ENCODE measurements at places on chromosomes 16 and 17. TPM values are rescaled to one million over a fixed set of nuclear protein-coding genes. Genes with fewer than 3 reads are reported as not detected.

GRCh38 chr17:1792495-1793446, 30.9 kb downstream of the SERPINF1 start:
- no peak overlapping the region for H3K27ac ChIP-seq
- no peaks in the 10 kb centered on the region for H3K4me1 ChIP-seq
- DNase-seq = no peak
- no peaks in the 10 kb centered on the region for H3K27me3 ChIP-seq

GRCh38 chr17:63772801-63773271, 561 bp downstream of the CCDC47 start:
- H3K36me3 ChIP-seq = no peaks in the 10 kb centered on the region
- no peaks in the 10 kb centered on the region for H3K27me3 ChIP-seq
- peak overlapping the region; percentile 78 for H3K4me3 ChIP-seq
- H3K4me1 ChIP-seq = no peaks in the 10 kb centered on the region

DNA sequence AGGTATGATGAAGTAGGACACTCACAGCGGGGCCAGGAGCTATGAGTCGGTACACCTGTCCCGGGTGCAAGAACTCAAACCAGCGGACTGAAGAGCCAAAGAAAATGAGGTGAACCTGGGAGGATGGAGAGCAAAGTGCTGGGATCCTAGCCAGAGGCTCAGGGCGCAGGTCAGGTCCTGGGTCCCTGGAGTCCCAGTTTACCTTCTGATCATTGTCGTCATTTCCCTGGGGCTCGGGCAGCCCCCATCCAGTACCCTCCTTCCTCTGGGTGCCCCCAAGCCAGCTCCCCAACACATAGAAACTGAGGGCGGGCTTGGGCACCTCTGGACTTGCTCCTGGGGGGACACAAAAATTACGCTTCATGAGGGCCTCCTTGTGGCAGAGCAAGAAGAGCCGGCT, 16.2 kb downstream of the CTC1 start:
- H3K4me3 ChIP-seq = no peak overlapping the region
- H3K27me3 ChIP-seq = no peaks in the 10 kb centered on the region
- no peaks in the 10 kb centered on the region for H3K36me3 ChIP-seq
- H3K4me1 ChIP-seq = no peaks in the 10 kb centered on the region

GRCh38 chr16:87067836-87068761, 249.1 kb downstream of the C16orf95 start:
- H3K36me3 ChIP-seq = no peaks in the 10 kb centered on the region
- no peak overlapping the region for H3K27ac ChIP-seq
- H3K27me3 ChIP-seq = no peaks in the 10 kb centered on the region
- DNase-seq = no peak
- no peaks in the 10 kb centered on the region for H3K4me1 ChIP-seq
- no peak overlapping the region for H3K4me3 ChIP-seq

DNA sequence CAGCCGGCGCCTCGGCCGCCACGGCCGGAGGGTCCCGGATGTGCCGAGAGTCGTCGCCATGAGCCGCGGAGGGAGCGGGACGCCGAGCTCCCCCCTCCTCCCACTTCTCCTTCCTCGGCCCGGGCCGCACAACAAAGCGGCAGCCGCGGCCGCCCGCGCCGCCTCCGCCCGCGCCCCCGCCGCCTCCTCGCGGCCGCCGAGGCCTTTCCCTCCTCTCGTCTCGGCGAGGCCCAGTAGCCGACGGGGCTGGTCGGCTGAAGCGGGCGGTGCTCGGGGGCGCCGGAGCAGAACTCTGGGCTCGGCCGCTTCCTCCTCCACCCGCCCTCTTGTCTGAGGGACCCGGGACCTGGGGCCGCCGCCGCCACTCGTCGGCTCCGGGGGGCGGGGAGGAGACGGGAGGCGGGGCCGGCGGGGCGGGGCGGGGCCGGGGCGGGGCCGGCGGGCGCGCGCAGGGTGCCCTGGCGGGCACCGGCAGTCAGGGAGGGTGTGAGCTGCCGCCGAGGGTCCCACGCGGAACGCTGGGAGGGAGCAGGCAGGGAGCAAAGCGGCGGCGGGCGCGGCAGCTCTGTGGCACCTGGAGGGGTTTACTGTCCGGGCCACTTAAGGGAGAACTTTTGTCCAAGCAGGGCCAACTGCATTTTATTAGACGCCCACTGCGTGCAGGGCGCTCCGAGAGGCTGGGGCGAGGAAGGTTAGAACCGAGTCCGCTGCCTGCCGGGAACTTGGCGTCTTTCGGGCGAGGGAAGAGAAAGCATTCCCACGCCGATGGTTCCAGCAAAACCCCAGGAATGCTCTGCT, at the start of gene SMURF2:
TSS of gene SMURF2 (minus strand) at position 332 of the 798 bp plus-strand sequence. CDS start 427 bp downstream, outside the sequence.
- no peaks in the 10 kb centered on the region for H3K4me1 ChIP-seq
- peak within 1 kb of the TSS; percentile 98 for H3K4me3 ChIP-seq
- H3K27me3 ChIP-seq = no peaks in the 10 kb centered on the region
- H3K36me3 ChIP-seq = no peaks in the 10 kb centered on the region
- DNase-seq = peak; percentile 93

GRCh38 chr17:44539673-44540072, 17.6 kb upstream of the FZD2 start:
- H3K36me3 ChIP-seq = no peaks in the 10 kb centered on the region
- no peaks in the 10 kb centered on the region for H3K27me3 ChIP-seq
- no peak overlapping the region for H3K4me3 ChIP-seq
- no peak for DNase-seq

DNA sequence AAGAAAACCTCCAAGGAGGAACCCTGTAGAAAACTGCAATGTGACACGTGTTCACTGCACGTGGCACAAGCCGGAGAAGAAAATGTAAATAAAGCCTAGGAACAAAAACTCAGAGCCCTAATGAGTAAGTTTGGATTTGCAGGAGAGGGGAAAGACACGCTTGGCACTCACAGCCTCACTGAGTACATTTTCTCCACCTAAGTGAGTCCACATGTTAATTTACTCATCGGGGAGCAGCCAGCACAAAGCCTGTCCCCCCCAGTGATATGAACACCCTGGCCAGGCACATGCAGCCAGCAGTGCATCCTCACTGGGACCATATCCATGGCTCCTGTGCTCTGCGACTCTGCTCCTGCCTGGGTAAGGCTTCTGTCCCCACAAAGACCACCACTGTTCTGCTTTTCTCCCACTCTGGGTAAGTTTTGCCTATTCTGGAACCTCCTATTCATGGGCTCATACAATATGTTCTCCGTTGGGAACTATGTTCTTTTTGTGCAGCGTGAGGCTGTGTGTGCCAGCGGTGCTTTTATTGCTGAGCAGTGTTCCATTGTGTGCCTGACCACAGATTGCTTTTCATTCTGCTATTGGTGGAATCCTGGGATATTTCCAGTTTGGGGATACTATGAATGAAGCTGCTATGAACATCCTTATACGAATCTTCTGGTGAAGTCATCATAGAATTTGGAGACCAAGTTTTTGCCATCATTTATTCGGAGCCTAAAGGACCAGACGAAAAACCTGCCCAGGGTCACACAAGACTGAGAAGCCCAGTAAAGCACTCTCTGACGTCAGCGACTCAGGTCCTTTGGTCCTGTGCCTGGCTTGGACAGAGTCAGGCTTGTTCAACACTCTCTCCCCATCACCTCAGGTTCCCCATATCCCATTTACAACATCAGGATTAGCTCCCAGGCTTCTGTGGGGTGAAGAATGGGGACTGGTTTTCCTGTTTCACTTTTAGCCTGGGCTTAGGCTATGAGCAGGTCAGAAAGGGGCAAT, 53.3 kb downstream of the RNF112 start:
- H3K27ac ChIP-seq = peak overlapping the region; percentile 57
- DNase-seq = no peak
- peaks cover 20% of the 10 kb centered on the region for H3K4me1 ChIP-seq
- H3K36me3 ChIP-seq = no peaks in the 10 kb centered on the region

GRCh38 chr17:73646409-73647300, 2.4 kb upstream of the SDK2 start:
- no peak overlapping the region for H3K27ac ChIP-seq
- H3K4me3 ChIP-seq = no peak overlapping the region
- peaks cover 11% of the 10 kb centered on the region for H3K4me1 ChIP-seq
- peaks cover 19% of the 10 kb centered on the region for H3K27me3 ChIP-seq
- no peaks in the 10 kb centered on the region for H3K36me3 ChIP-seq

- H3K4me1 ChIP-seq = peaks cover 6% of the 10 kb centered on the region
- no peaks in the 10 kb centered on the region for H3K36me3 ChIP-seq
Observed at GRCh38 chr16:84597931-84598351, 19.9 kb downstream of the COTL1 start.

Gene GPR179
- 0.13 TPM for total RNA-seq

Measured in Peyer's patch (tissue), 4 donors.